Motor neuron (in vitro differentiated cells): ENCODE measurements at places on chromosomes 12 and 14. TPM values are rescaled to one million over a fixed set of nuclear protein-coding genes. Genes with fewer than 3 reads are reported as not detected.

GRCh38 chr12:131852551-131853299 is 24.5 kb downstream of the MMP17 start:
- ATAC-seq = peak; percentile 44

- ATAC-seq = peak; percentile 26
These were observed 19.8 kb downstream of the ZBTB42 start for GRCh38 chr14:104820669-104821228.

DNA sequence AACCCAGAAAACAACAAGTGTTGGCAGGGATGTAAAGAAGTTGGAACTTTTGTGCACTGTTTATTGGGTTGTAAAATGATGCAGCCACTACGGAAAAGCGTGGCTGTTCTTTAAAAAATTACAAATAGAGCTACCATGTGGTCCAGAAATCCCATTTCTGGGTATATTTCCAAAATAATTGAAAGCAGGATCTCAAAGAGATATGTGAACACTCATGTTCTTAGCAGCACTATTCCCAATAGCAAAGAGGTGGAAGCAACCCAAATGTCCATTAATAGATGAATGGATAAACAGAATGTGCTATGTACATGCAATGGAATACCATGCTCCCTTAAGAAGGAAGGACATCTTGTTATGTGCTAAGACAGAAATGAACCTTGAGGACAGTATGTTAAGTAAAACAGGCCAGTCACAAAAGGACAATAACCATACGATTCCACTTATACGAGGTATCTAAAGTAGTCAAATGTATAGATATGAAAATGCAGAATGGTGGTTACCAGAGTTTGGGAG is 249.5 kb downstream of the PHLDA1 start:
- ATAC-seq = no peak

DNA sequence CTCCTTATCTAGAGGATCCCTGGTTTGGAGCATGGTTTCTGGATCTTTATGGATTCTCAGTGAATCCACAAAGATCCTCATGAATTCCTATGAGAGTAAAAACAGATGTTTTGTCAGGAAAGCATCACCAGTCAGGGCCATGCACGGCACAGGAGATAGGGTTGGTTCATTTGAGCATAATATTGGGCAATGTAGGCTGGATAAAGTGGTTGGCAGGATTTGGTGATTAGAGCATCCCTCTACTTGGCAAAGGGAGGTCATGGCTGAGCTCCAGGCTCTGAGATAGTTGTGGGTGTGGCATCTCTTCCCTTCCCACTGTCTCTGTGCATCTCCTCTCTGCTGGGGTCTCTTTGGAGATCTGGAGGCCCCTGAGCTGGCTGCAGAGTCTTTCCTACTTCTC is 149.8 kb downstream of the DACT1 start:
- no peak for ATAC-seq

GRCh38 chr14:34707722-34708121 is 6.7 kb downstream of the CFL2 start:
- no peak for ATAC-seq

DNA sequence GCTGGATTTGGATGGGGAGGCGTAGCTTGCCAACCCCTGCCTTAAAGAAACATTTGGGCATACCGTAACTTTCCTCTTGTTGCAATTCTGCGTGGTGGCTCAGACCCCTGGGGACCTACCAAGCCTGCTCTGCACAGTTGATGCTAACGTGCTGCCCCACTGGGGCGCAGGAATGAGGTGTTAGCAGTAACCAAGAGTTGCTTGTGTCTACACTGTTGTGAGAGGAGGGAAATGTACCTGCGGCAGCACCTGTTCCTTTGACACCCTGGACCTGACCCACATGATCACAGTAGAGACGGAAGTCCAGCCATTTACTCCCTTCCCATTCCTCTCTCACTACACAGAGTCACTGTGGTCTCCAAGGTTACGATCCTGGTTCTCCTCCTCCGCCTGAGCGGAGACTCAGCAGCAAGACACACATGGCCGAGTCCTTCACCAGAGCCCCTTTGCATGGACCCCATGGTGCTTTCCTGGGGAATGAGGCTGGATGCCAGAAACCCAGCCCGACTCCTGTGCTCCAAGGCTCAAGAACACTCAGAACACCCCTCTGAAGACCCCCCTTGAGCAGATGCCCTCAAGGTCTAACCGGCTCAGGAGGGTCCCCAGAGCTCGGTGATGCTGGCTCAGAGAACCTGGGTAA is 84.8 kb downstream of the FBXL14 start:
- peak; percentile 57 for ATAC-seq

- ATAC-seq = no peak
These were observed 15.3 kb downstream of the GPR132 start for GRCh38 chr14:105049753-105050550.

- no peak for ATAC-seq
These were observed 2.7 kb upstream of the CLECL1 start for GRCh38 chr12:9735601-9736000.

GRCh38 chr14:65303190-65303898 is 109.2 kb upstream of the FUT8 start:
- no peak for ATAC-seq

GRCh38 chr14:43161477-43161876 is 1345.6 kb downstream of the FSCB start:
- ATAC-seq = no peak

- ATAC-seq = no peak
These were observed 189.0 kb downstream of the SOX5 start for GRCh38 chr12:23760495-23760894.

- ATAC-seq = no peak
These were observed 69.9 kb downstream of the RAD52 start for GRCh38 chr12:879641-880040.

DNA sequence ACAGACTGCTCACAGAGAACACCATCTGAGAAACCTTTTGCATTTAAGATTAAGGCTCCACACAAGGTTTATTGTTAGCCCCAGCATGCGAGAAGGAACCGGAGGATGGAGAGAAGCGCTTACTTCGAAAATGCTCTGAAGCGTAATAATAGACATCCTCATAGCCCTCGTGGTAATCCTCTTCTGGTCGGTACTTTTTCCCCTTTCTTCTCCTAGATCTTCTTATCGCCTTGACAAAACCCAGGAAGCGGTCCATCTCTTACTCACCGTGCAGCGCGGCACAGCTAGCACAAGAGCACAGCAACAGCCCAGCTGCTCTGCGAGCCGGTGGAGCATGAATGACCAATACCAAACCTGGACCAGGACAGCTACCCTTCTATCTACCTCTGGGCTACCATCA is 125.1 kb upstream of the GRIP1 start:
- ATAC-seq = peak; percentile 83

- no peak for ATAC-seq
These were observed 2.2 kb downstream of the PRMT8 start for GRCh38 chr12:3493043-3493858.

GRCh38 chr12:75822416-75822815 is 209.2 kb downstream of the PHLDA1 start:
- no peak for ATAC-seq

DNA sequence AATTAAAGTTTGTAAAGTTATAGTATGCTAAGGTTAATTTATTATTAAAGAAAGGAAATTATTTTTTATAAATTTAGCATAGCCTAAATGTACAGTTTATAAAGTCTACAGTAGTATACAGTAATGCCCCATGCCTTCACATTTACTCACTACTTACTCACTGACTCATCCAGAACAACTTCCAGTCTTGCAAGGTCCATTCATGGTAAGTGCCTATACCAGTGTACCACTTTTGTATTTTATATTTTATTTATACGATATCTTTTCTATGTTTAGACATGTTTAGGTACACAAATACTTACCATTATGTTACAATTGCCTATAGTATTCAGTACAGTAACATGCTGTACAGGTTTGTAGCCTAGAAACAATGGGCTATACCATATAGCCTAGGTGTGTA is 95.1 kb upstream of the GRIN2B start:
- ATAC-seq = no peak

DNA sequence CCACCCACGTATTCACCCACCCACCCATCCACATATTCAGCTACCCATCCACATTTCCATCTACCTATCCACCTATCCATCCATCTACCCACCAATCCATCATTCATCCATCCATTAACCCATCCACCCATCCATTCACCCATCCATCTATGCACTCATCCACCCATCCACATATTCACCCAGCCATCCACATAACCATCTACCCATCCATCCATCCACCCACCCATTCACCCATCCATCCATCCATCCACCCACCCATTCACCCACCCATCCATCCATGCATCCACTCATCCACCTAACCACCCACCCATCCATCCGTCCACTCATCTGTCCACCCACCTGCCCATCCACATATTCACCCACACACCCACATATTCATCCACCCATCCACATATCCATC is 70.5 kb downstream of the LGMN start:
- no peak for ATAC-seq

GRCh38 chr14:91103116-91103515 is 10.8 kb upstream of the DGLUCY start:
- no peak for ATAC-seq

GRCh38 chr12:120851944-120852343 is 52.2 kb downstream of the SPPL3 start:
- no peak for ATAC-seq

GRCh38 chr14:63725786-63726460 is 1.9 kb downstream of the SGPP1 start:
- ATAC-seq = no peak

- ATAC-seq = no peak
These were observed 39.0 kb upstream of the REP15 start for GRCh38 chr12:27657296-27657695.

DNA sequence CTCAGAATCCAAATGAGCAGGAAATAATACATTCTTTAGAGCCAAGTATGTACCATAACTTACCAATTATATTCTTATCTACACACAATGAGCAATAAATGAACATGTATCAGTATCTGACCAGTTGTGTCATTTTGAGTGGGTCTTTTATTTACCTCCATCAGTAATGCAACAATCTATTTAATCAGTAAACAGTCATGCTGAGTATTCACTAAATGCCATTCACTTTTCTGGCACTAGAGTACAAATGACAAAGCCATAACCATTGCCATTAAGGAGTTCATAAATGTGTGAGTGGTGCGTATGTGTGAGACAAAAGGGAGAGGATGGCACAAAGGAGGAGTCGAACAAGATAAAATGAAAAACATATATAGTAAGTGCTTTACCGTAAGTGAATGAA is 1.5 kb upstream of the STRAP start:
- no peak for ATAC-seq

- ATAC-seq = no peak
These were observed at the start of gene KRT78 for GRCh38 chr12:52848661-52849255. TSS of gene KRT78 (minus strand) at chr12:52848994. CDS start at chr12:52848930, 64 bp downstream.

DNA sequence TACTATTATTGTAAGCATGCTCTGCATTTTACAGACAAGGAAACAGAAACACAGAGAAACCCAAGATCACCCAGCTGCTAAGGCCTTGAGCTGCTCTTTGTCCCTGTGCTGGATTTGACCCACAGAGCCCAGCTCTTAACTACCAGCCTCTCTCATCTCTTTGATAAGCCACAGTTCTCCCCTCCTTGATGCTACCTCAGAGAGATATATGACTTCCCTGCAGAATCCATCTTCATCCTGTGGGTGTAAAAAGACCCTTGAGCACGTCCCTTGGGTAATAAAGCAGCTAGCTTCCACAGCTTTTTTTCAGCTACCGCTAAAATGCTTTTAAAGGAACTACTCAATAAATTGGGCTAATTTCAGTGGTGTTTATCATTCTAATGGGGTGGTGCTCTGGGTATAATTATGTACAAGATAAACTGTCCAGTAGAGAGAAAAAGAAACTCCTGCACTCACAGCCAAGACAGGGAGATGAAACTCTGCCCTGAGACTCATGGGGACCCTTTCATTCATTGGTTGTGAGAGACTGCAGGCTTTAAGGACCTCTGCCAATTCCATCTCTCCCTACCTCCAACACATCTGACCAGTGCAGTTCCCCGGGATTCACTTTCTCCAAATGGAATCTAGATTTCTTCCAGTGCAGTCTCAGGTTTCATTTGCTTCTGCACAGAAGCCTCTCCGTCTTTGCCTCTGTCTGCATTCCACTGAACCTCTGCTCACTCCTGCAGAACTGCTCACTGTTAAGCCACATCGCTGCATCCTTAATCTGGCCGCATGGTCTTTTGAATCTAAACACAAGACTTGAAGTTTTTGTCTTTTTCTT is 24.7 kb upstream of the NTF3 start:
- ATAC-seq = peak; percentile 81

DNA sequence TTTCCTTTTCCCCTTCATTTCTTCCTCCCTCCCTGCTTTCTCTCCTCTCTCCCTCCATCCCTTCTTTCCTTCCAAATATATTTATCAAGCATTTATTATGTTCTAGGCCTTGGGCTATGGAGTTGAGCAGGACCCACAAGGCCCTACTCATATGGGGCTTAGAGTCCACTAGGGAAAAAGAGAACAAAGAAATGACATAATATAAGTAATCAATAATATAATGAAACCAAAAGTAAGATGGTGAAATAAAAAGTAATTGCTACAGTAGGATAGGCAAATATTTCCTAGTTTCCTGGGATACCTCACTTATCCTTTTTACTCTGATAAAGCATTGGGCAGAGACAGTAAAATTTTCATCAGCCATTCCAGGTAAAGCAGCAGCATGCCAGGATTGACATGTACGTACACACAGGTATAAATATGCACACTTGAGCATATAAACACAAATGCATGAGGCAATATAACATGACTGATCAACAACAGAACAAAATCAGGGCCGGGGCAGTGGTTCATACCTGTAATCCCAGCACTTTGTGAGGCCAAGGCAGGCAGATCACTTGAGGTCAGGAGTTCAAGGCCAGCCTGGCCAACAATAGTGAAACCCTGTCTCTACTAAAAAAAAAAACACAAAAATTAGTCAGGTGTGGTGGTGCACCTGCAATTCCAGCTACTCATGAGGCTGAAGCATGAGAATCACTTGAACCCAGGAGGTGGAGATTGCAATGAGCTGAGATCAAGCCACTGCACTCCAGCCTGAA is 35.5 kb upstream of the CSRP2 start:
- ATAC-seq = no peak

- ATAC-seq = no peak
These were observed 18.6 kb upstream of the PTGR2 start for GRCh38 chr14:73833034-73833433.

DNA sequence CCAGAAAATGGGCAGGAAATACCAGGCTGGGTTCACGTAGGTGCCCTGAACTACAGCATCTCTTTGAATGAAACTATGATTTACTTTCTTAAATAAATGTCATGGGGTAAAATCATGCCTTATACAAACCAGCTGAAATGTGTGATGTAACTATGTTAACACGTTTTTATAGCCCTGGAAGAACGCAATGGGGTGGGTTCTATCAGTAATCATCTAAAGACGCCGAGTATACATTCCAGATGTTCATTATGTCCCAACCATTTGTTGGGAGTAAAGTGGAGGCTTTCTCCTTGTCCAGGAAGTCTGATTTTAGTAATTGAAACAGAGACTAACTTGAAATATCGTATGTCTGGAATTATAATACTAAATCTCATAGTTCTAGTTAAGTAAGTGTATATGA is 16.2 kb upstream of the IGF1 start:
- no peak for ATAC-seq

The TAS2R10 gene
- total RNA-seq = 1.3 and 2.0 TPM in 2 replicates

The FAR2 gene
- total RNA-seq = 176 and 186 TPM in 2 replicates

The LRP1-AS gene
- total RNA-seq = 0.76 TPM in 1 of 2 replicates, not detected in the other

The RNASE1 gene
- 0.23 TPM in 1 of 2 replicates, not detected in the other for total RNA-seq

The RPGRIP1 gene
- 0.86 and 0.92 TPM in 2 replicates for total RNA-seq

The NXPH4 gene
- total RNA-seq = 12.9 and 16.3 TPM in 2 replicates

The BHLHE41 gene
- total RNA-seq = 3.8 and 3.9 TPM in 2 replicates

The PTCSC3 gene
- not detected in 2 replicates for total RNA-seq

The INHBC gene
- total RNA-seq = 0.68 and 0.85 TPM in 2 replicates

The VDR gene
- total RNA-seq = 0.31 and 0.49 TPM in 2 replicates

The SCN8A gene
- 19.2 and 27.7 TPM in 2 replicates for total RNA-seq

The FAM186B gene
- 0.65 and 0.94 TPM in 2 replicates for total RNA-seq

The LIN7A gene
- 39.6 and 43.2 TPM in 2 replicates for total RNA-seq

The GPD1 gene
- 1.4 and 2.2 TPM in 2 replicates for total RNA-seq

The MYG1 gene
- 93.4 and 97.6 TPM in 2 replicates for total RNA-seq
